Left ventricle myocardium inferior (tissue), 1 donor: ENCODE measurements at places on chromosomes 13 and 19.

- no peaks in the 10 kb centered on the region for H3K27me3 ChIP-seq
- peaks cover 21% of the 10 kb centered on the region for H3K36me3 ChIP-seq
- H3K4me1 ChIP-seq = peaks cover 63% of the 10 kb centered on the region
- no peak overlapping the region for H3K4me3 ChIP-seq
- no peak overlapping the region for H3K27ac ChIP-seq
Observed at GRCh38 chr19:14565298-14565679, 6.6 kb downstream of the NDUFB7 start.

DNA sequence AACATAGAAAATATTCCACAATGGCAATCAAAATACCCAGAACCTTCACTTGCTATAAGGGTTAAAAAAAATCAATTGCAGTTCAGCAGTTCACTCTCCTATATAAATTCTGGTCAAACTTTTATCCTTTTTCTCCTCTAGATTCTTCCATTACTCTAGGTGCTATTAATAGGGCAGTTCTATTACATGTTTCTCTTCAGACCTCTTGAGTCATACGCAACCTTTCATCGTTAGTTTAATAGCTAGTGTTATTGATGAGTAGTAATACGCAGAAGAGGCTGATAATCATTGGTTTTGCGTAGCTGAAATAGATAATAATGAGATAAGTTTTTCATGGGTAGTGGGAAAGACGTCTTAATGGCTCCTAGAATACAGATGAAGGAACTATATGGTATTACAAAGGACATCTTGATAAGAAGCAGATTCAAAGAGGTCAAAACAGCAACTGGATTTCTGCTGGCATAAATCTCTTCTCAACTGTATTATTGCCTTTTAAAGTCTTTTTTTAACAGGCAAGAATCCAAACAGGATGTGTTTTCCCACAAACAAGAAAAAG, 118.3 kb upstream of the STARD13 start:
- no peaks in the 10 kb centered on the region for H3K36me3 ChIP-seq
- peaks cover 22% of the 10 kb centered on the region for H3K4me1 ChIP-seq
- peak overlapping the region; percentile 1 for H3K27ac ChIP-seq
- no peaks in the 10 kb centered on the region for H3K27me3 ChIP-seq
- no peak overlapping the region for H3K4me3 ChIP-seq

- H3K4me1 ChIP-seq = no peaks in the 10 kb centered on the region
- no peak overlapping the region for H3K4me3 ChIP-seq
- no peak for DNase-seq
- no peaks in the 10 kb centered on the region for H3K36me3 ChIP-seq
Observed at GRCh38 chr13:46544208-46544607, 8.8 kb upstream of the LRCH1 start.

DNA sequence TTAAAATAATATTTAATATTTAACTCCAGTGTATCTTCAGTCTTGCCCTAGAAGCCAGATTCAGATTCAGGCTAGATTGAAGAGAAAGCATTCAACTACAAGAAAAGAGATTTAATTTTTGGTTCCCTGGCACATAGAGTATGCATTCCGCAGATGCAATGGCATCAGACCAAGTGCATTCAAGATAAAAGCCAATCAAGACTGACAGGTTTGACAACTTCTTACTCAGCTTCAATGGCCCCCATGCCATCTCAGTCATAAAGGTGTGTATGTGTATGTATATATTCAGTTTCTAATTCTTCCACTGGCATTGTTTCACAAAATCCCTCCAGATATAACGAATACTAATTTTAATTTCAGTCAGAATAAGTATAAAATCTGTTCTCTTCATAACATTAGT, 650.8 kb upstream of the GPC6 start:
- no peak overlapping the region for H3K4me3 ChIP-seq
- no peak for DNase-seq
- no peaks in the 10 kb centered on the region for H3K4me1 ChIP-seq
- H3K36me3 ChIP-seq = no peaks in the 10 kb centered on the region

DNA sequence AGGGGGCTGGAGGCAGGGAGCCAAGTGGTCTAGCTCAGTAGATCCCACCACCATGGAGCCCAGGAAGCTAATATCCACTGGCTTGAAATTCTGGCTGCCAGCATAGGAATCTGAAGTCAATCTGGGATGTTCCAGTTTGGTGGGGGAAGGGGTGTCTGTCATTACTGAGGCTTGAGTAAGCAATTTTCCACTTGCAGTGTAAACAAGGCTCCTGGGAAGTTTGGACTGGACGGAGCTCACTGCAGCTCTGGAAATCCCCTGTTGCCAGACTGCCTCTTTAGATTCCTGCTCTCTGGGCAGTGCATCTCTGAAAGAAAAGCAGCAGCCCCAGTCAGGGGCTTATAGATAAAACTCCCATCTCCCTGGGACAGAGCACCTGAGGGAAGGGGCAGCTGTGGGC, 349.2 kb upstream of the KLHL1 start:
- H3K27ac ChIP-seq = no peak overlapping the region
- no peaks in the 10 kb centered on the region for H3K4me1 ChIP-seq
- DNase-seq = no peak
- H3K27me3 ChIP-seq = no peaks in the 10 kb centered on the region
- H3K36me3 ChIP-seq = no peaks in the 10 kb centered on the region

- H3K27me3 ChIP-seq = no peaks in the 10 kb centered on the region
- no peaks in the 10 kb centered on the region for H3K36me3 ChIP-seq
- DNase-seq = no peak
- no peak overlapping the region for H3K4me3 ChIP-seq
Observed at GRCh38 chr13:55084630-55085029, 2056.0 kb downstream of the OLFM4 start.

GRCh38 chr13:99617474-99618255, 116.4 kb downstream of the TM9SF2 start:
- no peak overlapping the region for H3K4me3 ChIP-seq
- H3K36me3 ChIP-seq = no peaks in the 10 kb centered on the region
- no peak overlapping the region for H3K27ac ChIP-seq
- DNase-seq = no peak
- H3K27me3 ChIP-seq = no peaks in the 10 kb centered on the region
- H3K4me1 ChIP-seq = peaks cover 15% of the 10 kb centered on the region

GRCh38 chr19:41578886-41579285, 2.9 kb downstream of the CEACAM21 start:
- H3K4me3 ChIP-seq = no peak overlapping the region
- H3K27me3 ChIP-seq = peaks cover 23% of the 10 kb centered on the region
- no peaks in the 10 kb centered on the region for H3K36me3 ChIP-seq
- H3K4me1 ChIP-seq = peaks cover 8% of the 10 kb centered on the region
- DNase-seq = no peak

- H3K27me3 ChIP-seq = no peaks in the 10 kb centered on the region
- no peak for DNase-seq
- H3K27ac ChIP-seq = peak overlapping the region; percentile 100
- peak overlapping the region; percentile 21 for H3K4me3 ChIP-seq
- no peaks in the 10 kb centered on the region for H3K36me3 ChIP-seq
Observed at GRCh38 chr19:47106821-47107201, 6.8 kb downstream of the ZC3H4 start.

DNA sequence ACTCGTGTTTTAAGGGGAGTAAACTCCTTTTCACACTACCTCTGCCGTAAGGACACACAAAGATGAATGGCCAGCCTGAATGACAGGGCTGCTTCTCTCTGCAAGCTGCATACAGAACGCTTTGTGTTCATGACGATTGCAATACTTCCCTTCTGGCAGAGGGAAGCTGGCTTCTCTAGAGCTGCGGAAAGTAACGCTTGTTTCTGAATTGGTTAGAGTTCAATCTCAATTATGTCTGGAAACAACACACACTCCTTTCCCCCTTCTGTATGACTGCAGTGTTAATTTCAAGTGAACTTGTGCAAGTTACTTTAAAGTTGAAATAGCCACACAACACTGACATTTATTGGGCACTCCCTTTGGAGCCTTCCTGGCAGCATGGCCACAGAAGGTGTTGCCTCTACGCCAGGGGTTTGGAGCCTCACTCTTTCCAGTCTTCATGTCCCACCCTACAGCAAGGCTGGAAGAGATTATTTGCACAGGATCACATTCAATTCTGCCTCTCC, 242.6 kb downstream of the NDFIP2 start:
- no peaks in the 10 kb centered on the region for H3K36me3 ChIP-seq
- H3K4me3 ChIP-seq = peak overlapping the region; percentile 36
- H3K4me1 ChIP-seq = peaks cover 34% of the 10 kb centered on the region
- no peak for DNase-seq

DNA sequence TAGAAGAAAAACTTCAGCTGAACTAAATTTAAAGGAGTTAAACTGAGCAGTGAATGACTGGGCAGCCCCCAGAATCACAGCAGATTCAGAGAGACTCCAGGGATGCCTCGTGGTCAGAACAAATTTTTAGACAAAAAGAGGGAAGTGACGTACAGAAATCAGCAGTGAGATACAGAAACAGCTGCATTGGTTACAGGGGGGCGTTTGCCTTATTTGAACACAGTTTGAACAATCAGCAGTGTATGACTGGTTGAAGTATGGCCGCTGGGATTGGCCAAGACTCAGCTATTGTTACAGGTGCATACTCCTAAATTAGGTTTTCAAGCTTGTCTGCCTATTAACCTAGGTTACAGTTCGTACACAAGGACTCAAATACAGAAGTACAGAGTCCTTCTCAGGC, 2.2 kb upstream of the SPRYD7 start:
- no peak overlapping the region for H3K4me3 ChIP-seq
- no peak for DNase-seq
- no peaks in the 10 kb centered on the region for H3K27me3 ChIP-seq
- H3K36me3 ChIP-seq = no peaks in the 10 kb centered on the region
- peak overlapping the region; percentile 38 for H3K27ac ChIP-seq
- H3K4me1 ChIP-seq = peaks cover 53% of the 10 kb centered on the region

GRCh38 chr13:26967119-26968038, 204.2 kb downstream of the USP12 start:
- peaks cover 7% of the 10 kb centered on the region for H3K27me3 ChIP-seq
- H3K4me1 ChIP-seq = peaks cover 43% of the 10 kb centered on the region
- peak overlapping the region; percentile 40 for H3K27ac ChIP-seq
- no peaks in the 10 kb centered on the region for H3K36me3 ChIP-seq
- no peak overlapping the region for H3K4me3 ChIP-seq
- DNase-seq = peak; percentile 63

GRCh38 chr13:50378509-50379044, 363.3 kb downstream of the KCNRG start:
- no peak for DNase-seq
- no peaks in the 10 kb centered on the region for H3K36me3 ChIP-seq
- H3K4me3 ChIP-seq = no peak overlapping the region
- no peak overlapping the region for H3K27ac ChIP-seq

- H3K36me3 ChIP-seq = no peaks in the 10 kb centered on the region
- no peaks in the 10 kb centered on the region for H3K27me3 ChIP-seq
- H3K27ac ChIP-seq = no peak overlapping the region
- H3K4me3 ChIP-seq = no peak overlapping the region
Observed at GRCh38 chr13:66265371-66265770, 964.8 kb downstream of the PCDH9 start.

DNA sequence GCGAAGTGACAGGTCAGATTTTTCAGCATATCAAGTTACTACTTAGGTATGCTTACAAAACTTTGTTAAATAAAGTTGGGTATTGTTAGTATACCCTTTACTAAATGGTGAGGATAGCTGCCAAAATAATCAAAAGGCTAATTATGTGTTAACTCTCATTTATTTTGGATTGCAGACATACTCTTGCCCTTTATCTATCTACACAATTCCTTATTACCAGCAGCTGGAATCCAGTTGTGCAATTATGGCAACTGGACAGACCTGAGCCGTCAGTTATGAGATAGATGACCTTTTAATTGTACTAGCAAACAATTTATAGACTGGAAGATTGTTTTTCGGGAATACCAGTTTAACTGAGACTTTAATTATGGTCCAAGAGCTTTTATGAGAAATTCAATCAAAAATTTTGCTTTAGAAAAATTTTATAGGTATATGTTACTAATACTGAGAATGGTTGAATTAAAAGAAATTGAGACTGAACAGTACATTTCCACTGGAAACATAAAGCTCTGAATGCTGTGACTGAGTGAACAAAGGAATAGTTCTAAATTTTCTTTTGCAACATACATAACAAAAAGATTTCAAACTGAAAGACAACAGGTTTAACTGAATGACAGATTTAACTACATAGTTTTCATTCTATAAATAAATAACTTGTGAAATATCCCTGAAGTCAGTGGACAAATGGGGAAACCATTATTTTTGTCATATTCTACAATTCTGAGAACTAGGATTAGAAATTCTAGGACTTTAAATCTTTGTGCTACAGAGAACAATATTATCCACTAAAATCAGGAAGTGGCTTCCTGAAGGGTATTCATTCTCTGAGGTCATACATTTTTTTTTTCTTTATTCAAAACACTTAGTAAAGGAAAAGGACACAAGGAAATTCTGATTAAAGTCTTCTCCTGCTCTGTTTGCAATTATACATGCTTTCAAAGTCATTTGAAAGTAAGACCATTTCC, 97.4 kb downstream of the ZC3H13 start:
- H3K4me1 ChIP-seq = peaks cover 8% of the 10 kb centered on the region
- DNase-seq = no peak
- H3K27ac ChIP-seq = no peak overlapping the region
- no peaks in the 10 kb centered on the region for H3K27me3 ChIP-seq

GRCh38 chr13:99469041-99469440, 32.2 kb upstream of the TM9SF2 start:
- no peak overlapping the region for H3K27ac ChIP-seq
- no peaks in the 10 kb centered on the region for H3K36me3 ChIP-seq
- H3K4me1 ChIP-seq = no peaks in the 10 kb centered on the region
- no peak overlapping the region for H3K4me3 ChIP-seq

GRCh38 chr19:7856109-7856591, 18.0 kb downstream of the PRR36 start:
- H3K4me3 ChIP-seq = no peak overlapping the region
- peaks cover 9% of the 10 kb centered on the region for H3K4me1 ChIP-seq
- H3K27ac ChIP-seq = no peak overlapping the region
- DNase-seq = no peak

DNA sequence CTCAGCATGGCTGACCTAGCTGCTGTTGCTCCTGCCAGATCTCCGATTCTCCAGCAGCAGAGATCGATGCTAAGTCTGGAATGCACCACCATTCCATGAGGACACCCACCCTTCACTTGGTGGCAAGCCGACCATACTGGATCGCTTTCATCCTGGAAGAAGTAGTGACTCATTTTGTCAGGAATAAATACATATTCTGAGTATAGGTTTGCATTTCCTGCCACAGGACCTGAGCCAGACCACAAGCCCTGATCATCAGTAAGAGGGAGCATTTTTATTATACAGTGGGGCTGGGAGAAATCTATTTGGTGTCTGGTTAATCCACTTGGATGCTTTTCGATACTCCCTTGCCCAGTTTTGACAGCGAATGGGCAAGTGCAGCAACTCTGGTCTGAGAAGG, 10.9 kb upstream of the KCTD15 start:
- no peak overlapping the region for H3K27ac ChIP-seq
- no peak for DNase-seq
- no peaks in the 10 kb centered on the region for H3K36me3 ChIP-seq
- H3K4me3 ChIP-seq = no peak overlapping the region

DNA sequence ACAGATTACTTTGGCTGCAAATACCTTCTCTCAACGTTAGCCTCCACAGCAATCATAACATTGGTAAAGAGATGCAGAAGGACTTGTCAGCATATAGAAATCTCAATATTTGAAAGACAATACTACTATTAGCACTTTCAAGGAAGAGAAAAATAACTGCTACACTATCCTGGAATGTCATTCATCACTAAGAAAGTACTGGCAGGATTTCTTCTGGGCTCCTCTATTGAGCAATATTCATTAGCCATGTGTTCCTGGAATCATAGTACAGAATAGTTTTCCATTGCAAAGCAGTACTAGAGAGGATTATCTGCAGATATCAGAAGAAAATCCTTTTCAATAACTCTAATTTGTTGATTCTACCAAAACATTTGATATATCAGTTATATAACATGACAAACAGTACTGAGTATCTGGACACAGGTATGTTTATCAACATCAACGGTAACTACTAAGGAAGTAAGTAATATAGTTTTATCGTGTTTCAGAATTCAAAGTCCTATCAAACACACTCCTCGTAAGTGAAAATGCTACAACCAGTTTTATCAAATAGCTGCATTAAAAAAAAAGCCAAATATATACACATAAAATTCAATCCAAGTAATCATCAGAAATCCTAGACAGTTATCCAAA, 27.3 kb downstream of the INTS6 start:
- no peak for DNase-seq
- H3K4me3 ChIP-seq = no peak overlapping the region
- peaks cover 21% of the 10 kb centered on the region for H3K36me3 ChIP-seq
